ENCODE measurements at places on chromosomes 3 and 15.

DNA sequence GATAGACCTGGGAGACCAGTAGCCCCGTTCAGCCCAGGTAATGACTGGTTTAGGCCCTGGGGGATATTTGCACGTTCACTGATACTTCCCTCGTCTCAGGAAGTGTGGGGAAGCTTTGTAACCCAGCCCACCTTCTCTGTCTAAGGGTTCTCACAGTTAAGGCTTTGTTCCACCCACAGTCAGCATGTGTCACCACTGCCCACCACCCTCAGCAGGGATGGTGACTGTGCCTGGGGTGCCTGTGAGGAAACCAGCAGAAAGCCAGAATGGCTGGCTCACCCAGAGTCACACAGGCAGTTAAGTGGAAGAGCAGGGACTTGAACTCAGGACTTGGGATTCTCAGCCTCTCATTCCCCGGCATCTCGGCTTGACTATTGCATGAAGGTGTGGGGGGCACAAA, 5.2 kb downstream of the KBTBD13 start:
- DNase-seq, result no peak

- no peak for DNase-seq
Observed at GRCh38 chr3:149095487-149095886, 9.2 kb upstream of the HLTF start.

DNA sequence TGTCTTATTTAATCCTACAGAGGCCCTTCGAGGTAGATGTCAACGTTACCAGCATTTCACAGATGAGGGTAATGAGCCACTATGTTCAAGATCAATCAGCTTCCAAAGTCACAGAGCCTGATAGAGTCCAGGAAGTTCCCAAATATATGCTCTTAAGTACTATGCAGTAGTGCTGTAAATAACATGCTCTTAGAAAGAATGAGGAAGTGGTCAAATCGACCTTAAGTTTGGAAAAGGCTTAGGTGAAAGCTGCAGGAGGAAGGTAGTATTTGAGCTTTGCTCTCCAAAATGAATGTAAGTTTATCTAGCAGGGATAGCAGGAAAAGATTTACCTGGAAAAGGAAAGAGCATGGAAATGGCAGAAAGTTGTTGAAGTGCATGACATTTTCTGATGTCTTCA, 234.0 kb downstream of the RBMS3 start:
- no peak for DNase-seq

- DNase-seq, result no peak
Observed at GRCh38 chr3:67450153-67450552, 204.3 kb downstream of the SUCLG2 start.

DNA sequence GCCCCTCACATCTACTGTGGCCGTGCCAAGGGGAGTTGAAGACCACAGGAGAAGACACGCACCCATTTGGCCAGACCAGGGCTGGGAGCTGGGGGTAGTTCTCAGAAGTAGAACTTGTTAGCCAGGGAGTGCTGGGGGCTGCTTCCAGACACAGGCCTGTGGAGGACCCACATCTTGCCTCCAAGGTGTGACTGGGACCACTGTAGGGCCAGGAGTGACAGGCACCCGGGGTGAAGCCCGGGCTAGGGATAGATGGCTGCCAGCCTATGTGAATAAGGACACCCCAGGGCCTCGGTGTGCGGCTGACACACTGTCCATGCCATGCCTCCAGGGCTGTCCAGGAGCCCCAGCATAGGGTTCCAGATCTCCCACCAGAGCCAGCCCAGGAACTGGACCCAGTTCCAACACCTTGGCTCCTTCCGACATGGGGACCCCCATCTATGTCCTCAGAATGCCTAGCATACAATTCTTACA, 1.8 kb downstream of the ANPEP start:
- no peak for DNase-seq

DNA sequence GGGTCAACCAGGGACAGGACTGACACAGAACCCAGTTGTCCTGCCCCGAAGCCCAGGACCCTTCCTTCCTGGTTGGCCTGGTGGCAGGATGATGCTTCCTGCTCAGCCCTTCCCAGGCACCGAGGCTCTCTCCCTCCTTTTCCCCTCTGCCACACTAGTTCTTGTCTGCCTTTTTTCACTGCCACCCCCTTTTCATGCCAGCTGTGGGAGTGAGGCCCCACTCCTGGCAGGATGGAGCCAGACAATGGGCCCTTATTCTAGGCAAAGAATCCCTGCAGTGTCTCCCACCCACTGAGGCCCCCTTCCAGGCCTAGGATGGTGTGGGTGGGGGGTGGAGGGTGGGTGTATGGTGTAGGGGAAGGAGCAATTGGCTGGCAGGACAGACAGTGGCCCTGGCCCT, 1.1 kb upstream of the SCAMP5 start:
- DNase-seq, result no peak

GRCh38 chr3:123735456-123735855, 148.7 kb downstream of the MYLK start:
- DNase-seq, result no peak

DNA sequence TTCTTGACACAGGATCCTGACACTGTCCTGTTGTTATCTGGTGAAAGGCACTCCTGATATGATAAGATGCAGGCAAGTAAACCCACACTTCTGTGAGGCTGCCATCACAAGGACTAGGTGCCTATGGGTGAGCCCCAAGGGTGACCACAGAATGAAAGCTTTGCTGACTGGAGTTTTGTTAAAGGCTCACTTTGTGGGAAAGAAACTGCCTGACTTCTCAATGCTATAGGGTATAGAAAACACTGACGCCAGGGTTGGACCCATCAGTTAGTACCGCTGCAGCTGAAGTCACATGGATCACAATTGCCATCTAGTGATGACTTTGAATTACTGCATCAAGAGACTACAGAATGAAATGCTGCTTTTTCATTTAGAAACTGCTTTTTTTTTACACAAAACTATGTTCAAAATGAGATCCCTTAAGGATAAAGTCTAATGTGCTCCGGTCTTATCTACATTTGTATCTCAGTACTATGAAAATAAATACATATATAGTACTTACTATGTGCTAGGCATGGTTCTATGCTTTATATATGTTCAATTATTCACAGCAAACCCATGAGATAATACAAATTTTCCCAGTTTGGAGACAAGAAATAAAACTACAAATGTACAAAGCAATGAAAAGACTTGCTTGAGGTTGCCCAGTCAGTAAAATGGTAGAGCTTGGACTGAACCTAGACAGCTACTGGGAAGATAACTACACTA, 64.2 kb upstream of the CMSS1 start:
- peak; percentile 42 for DNase-seq

DNA sequence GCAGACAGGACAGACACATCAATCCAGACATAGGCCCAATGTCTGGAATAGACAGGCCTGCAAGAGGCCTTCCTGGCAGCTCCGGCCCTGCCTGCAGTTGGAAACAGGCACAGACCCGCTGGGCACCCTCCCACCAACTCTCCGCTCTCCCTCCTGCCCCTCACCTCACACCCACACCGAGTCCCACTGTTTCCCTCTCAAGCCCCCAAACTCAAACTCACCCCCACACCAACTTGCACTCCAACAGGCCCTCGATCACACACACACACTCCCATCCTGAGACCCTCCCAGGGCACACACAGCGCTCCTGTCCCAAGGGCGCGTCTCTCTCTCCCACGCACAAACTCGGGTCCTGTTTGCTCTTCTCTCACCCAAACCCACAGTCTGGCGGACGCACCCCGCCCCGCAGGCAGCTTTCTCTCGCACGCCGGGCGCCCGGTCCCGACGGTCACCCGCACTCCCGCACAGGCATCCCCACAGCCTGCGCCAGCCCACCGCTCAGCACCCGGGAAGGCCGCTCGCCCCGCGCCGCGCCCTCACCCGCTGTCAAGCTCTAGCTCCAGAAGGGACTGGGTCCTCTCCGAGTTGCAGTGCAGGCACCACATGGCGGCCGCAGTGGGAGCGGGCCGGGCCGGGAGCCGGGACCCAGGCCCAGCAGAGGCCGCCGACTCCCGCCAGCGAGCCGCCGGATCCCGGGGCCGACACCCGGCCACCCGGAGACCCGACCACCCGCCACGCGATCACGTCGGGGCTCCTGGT, 106.2 kb downstream of the IQSEC1 start:
- DNase-seq, result no peak

- DNase-seq, result no peak
Observed at GRCh38 chr3:151841801-151842200, 27.9 kb downstream of the AADAC start.

GRCh38 chr3:157127268-157127667, 32.7 kb downstream of the CCNL1 start:
- DNase-seq, result no peak

DNA sequence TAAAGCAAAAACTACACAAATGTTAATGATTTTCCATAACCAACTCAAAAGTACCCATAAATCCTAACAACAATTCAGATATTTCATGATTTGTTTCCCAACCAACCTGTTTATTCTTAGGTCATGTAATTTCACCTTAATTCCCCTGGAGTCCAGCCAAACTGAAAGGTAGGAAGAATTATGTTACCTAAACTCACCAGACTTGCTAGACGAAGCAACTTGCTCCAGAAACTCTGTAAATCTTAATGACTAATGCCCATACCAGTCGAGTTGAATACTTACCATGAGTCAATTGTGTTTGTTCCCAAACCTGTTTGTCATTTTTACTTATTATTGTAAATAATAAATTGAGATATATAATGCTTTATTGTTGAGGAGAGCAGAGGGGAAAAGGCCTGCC, 1030.0 kb downstream of the TBL1XR1 start:
- peak; percentile 78 for DNase-seq

DNA sequence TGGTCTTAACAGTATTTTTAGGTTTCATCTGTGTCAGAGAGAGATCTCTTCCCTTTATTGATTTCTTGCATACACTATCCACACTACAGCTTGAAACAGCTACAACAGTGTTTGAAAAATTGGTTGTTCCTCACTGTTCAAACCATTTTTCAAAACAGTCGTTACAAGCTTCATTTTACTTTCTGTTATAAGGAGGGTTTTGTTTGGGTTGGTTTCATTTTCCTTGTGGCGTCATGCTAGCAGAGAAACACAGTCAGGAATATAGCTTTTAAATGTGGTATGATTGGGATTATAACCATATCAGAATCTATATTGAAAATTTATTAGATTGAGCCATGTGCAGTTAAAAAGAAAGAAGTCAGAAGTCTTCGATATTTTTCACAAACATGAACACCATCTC, 400.6 kb downstream of the ZBTB20 start:
- DNase-seq, result no peak

GRCh38 chr3:11530153-11530721, 113.5 kb downstream of the VGLL4 start:
- DNase-seq, result no peak

- DNase-seq, result no peak
Observed at GRCh38 chr3:115898656-115899410, 275.5 kb downstream of the GAP43 start.

GRCh38 chr3:29414468-29415224, 133.8 kb downstream of the RBMS3 start:
- no peak for DNase-seq

- DNase-seq, result peak; percentile 44
Observed at GRCh38 chr15:85785887-85786780, 8.6 kb downstream of the KLHL25 start.

DNA sequence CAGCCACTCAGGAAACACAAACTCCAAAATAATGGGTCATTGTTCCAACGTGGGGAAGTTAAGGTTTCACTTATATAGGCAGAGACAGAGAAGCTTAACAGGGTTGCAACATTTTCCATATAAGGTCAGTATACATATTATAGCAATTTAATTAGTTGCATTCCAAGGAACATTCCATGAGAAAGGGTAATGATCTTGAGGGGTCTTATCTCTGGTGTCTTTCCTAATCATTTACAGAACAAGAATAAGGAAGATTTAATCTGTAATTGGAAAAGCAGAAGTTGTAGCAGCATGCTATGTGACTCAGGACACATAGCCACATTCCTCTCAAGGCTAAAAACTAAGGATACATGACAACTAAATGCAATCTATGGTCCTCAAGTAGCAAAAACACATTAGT, 4.9 kb downstream of the MNS1 start:
- DNase-seq, result no peak

DNA sequence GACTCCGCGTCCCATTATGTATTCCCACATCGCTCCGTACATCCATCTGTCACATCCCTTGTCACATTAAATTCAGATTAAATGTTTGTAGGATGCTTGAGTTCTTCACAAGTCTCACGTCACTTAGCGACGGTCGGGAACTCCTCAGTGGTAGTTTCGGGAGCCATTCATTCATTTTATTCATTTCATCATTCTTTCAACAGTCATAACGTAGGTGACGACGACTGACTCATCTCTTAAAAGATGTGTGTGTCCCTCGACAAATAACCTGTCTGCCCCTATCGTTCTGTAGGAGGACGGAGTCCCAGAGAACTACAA, 272 bp upstream of the SRPRB start:
- DNase-seq, result no peak

DNA sequence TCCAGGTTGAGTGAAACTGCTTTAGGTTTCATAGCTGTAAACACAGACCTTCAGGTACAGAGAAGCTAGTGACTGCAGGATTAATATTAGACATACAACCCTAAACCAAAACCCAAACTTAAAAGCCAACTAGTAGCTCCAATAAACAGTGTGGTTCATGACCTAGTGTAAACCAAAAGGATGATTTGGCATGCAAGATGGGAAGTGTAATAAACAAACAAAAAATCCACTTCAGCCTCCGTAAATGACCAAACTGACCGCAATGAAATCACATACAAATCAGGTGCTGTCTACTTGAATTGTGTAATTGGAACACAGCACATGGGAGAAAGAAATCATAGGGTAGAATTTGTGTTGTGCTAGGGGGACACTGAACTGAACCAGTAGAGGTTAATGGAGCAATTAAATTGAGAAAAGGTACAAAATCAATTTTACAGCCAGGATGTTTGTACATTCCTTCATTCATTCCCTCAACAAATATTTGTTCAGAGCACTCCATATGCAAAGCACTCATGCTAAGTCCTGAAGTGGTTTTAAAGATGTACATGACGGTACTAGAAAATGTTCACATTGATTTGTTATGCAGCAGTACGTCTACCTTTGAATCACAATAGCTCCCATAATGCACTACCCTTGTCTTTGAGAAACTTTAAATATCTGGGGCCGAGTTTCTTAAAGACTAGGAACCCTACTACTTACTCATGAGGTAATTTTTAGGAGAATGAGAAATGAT, 21.4 kb upstream of the CHST2 start:
- no peak for DNase-seq

- DNase-seq, result no peak
Observed at GRCh38 chr3:74621581-74621980, 7.1 kb upstream of the CNTN3 start.

DNA sequence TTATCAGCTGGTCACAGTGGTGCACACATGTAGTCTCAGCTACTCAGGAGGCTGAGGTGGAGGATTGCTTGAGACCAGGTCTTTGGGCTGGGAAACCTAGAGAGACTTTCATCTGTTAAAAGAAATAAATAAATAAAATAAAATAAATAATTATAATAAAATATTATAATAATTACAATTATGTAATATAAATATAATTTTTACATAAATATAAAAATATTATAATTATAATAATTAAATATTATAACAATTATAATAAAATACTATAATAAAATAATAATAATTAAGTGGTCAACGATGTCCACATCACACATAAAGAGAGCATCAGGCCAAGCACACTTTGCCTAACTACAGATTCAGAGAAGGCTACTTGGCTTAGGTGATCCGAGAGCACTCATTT, 14.6 kb downstream of the QRICH1 start:
- no peak for DNase-seq

- DNase-seq, result peak; percentile 76
Observed at GRCh38 chr3:148727231-148727630, 29.5 kb downstream of the AGTR1 start.

All from Calu3 (cell line).